ENCODE measurements at places on chromosomes 3 and 15.

GRCh38 chr3:161203485-161204098 lies 17.5 kb upstream of the NMD3 start:
- H3K27ac ChIP-seq, result no peak overlapping the region
- no peak overlapping the region for H3K4me3 ChIP-seq
- H3K27me3 ChIP-seq, result peaks cover 9% of the 10 kb centered on the region
- no peak for DNase-seq
- no peaks in the 10 kb centered on the region for H3K36me3 ChIP-seq

DNA sequence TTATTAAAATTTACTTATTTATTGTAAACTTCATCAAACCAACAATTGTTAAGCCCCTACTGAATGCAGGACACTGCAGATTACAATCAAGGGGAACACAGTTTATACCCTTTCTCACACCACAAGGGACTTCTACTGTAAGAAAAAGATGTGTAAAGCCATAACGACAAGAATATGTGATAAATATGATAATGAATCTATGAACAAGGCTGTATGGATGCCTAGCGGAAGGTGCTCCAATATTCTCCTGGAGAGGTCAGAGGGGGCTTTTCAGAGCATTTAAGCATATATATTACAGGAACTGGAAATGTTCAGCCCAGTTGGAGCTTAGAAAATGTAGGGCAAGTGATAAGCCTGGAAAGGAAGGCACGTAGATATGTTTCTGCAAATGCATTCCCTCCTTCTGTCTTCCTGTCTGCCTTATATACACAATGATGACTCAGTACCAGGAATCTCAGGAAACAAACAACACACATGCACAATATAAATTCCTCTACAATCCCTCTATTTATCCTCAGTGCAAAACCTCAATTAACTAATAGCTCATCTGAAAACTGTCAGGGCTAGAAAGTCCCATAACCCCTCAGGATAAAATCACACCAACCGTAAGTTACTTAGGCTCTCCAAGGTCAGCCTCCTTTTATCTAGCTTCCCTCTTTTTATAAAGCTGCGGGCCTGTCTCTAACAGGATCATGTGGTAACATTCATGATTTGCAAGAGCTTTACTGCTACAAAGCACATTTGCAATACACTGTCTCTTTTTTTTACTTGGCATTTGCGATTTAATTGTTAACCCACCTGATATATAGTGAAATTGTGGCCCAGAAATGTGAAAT lies 393.1 kb downstream of the LPP start:
- peaks cover 5% of the 10 kb centered on the region for H3K4me1 ChIP-seq
- no peak overlapping the region for H3K4me3 ChIP-seq
- peaks cover 12% of the 10 kb centered on the region for H3K36me3 ChIP-seq
- DNase-seq, result no peak
- H3K27me3 ChIP-seq, result no peaks in the 10 kb centered on the region
- H3K27ac ChIP-seq, result no peak overlapping the region

GRCh38 chr15:25652704-25653103 lies 210.4 kb downstream of the ATP10A start:
- no peak overlapping the region for H3K4me3 ChIP-seq
- DNase-seq, result no peak
- no peaks in the 10 kb centered on the region for H3K36me3 ChIP-seq
- H3K27me3 ChIP-seq, result peaks cover 5% of the 10 kb centered on the region
- no peak overlapping the region for H3K27ac ChIP-seq
- H3K4me1 ChIP-seq, result no peaks in the 10 kb centered on the region

GRCh38 chr15:36432161-36432560 lies 147.3 kb upstream of the CDIN1 start:
- H3K4me1 ChIP-seq, result no peaks in the 10 kb centered on the region
- H3K4me3 ChIP-seq, result no peak overlapping the region
- DNase-seq, result no peak
- no peaks in the 10 kb centered on the region for H3K27me3 ChIP-seq
- no peaks in the 10 kb centered on the region for H3K36me3 ChIP-seq

DNA sequence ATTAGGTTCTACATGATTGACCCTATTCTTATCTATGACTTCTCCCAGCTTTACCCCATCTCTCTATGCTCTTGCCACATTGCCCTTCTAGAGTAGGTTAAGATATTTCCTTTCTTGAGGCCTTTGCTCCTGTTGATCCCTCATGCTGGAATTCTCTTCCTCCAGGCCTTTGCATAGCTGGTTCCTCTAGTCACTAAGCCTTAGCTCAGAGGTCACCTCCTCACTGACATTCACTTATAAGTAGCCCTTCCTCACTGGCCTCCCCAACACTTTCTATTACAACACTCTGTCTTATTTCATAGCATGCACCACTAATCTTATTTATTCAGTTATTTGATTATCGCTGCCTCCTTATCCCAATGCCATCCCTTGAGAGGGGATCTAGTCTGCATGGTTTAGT lies 228.4 kb upstream of the COL8A1 start:
- H3K4me3 ChIP-seq, result no peak overlapping the region
- DNase-seq, result no peak
- no peaks in the 10 kb centered on the region for H3K4me1 ChIP-seq
- no peaks in the 10 kb centered on the region for H3K36me3 ChIP-seq

DNA sequence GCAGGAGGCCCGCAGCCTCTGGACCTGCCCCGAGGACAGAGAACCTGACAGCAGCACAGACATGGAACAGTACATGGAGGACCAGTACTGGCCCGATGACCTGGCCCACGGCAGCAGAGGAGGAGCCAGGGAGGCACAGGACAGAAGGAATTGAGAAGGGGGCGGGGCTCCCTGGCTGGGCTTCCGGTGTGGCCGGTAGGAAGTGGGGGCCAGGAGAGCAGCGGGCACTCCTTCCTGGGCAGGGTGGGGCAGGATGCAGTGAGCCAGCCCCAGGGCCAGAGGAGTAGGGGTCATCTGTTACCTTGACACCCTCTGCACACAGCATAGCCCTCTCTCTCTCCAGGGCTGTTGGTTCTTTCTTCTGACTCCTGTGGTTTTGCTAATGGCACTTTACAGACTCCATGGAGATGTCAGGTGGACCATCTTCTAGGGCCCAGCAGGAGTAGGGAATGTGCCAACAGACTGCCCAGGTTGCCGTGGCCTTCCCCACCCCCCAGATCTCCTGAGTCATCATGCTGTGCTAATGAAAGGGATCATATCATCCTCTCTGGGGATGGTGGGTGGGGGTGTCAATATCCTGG lies 8.6 kb upstream of the ISG20 start:
- no peaks in the 10 kb centered on the region for H3K27me3 ChIP-seq
- peaks cover 35% of the 10 kb centered on the region for H3K36me3 ChIP-seq
- peaks cover 42% of the 10 kb centered on the region for H3K4me1 ChIP-seq
- H3K27ac ChIP-seq, result peak overlapping the region; percentile 79
- no peak for DNase-seq

- no peaks in the 10 kb centered on the region for H3K36me3 ChIP-seq
- peaks cover 9% of the 10 kb centered on the region for H3K4me1 ChIP-seq
- H3K4me3 ChIP-seq, result no peak overlapping the region
Observed at GRCh38 chr15:64810497-64811326, 14.7 kb downstream of the PIF1 start.

DNA sequence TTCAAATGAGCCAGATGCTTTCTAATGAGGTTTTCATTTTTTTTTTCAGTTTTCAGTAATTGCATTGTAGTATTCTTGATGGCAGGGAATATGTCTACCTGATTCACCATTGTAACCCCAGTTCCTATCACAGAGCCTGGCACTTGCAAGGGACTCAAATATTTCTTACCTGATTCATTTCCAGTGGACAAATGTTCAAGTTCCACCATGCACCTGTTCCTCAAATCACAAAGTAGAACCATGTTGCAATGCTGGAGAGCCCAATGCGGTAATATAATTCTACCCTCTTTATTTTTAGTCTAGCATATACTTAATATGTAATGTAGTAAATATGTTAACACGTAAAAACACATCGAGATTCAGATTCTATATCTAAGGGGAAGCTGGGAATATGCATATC lies 722.6 kb downstream of the AGBL1 start:
- no peak overlapping the region for H3K27ac ChIP-seq
- no peak for DNase-seq
- no peak overlapping the region for H3K4me3 ChIP-seq
- H3K27me3 ChIP-seq, result no peaks in the 10 kb centered on the region
- no peaks in the 10 kb centered on the region for H3K4me1 ChIP-seq

- no peak overlapping the region for H3K4me3 ChIP-seq
- H3K27me3 ChIP-seq, result peaks cover 7% of the 10 kb centered on the region
- no peak overlapping the region for H3K27ac ChIP-seq
- no peaks in the 10 kb centered on the region for H3K36me3 ChIP-seq
Observed at GRCh38 chr15:100308608-100309007, 33.2 kb downstream of the ADAMTS17 start.

- DNase-seq, result no peak
- peaks cover 22% of the 10 kb centered on the region for H3K27me3 ChIP-seq
- H3K27ac ChIP-seq, result no peak overlapping the region
- peaks cover 11% of the 10 kb centered on the region for H3K4me1 ChIP-seq
- H3K36me3 ChIP-seq, result no peaks in the 10 kb centered on the region
- H3K4me3 ChIP-seq, result no peak overlapping the region
Observed at GRCh38 chr3:55489798-55490132, 2.7 kb upstream of the WNT5A start.

DNA sequence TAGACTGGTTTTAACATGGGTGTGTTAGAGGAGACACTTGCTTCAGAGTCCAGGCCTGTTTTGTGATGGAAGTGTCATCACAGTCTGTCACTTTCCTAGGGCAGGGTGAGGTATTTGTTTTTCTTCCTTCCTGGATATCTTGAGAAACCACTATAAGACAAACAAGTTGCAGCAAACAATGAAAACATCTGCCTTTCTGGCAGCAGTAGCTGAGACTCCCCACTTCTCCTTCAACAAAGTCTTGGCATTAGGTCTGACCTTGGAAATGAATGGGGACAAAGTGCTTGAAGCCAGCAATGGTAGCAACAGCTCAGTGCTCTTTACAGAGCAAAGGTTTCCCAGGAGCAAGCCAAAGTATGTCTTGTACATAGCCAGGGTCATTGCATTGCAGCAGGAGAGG lies 64.6 kb downstream of the CD200 start:
- DNase-seq, result no peak
- H3K27ac ChIP-seq, result no peak overlapping the region
- peaks cover 2% of the 10 kb centered on the region for H3K27me3 ChIP-seq

- no peaks in the 10 kb centered on the region for H3K4me1 ChIP-seq
- peaks cover 2% of the 10 kb centered on the region for H3K27me3 ChIP-seq
- DNase-seq, result no peak
- no peak overlapping the region for H3K27ac ChIP-seq
Observed at GRCh38 chr15:36294359-36294758, 285.1 kb upstream of the CDIN1 start.

DNA sequence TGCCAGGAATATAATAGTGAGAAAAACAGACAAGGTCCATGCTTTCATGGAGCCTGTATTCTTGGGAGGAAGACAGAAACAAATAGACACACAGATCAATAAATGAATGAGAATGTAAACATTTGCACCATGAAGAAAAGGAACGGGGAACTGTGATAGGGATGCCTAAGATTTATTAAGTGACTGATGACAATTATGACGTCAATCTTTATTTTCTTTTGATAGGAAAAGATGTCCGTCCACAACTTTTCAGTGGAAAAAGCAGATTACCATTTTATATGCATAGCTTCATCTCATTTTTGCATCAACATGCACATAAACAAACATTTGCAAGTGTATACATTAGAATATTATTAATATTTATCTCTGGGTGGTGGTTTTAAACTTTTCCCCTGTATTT lies 27.9 kb upstream of the WNT5A start:
- no peaks in the 10 kb centered on the region for H3K4me1 ChIP-seq
- no peak for DNase-seq
- no peak overlapping the region for H3K4me3 ChIP-seq
- H3K27ac ChIP-seq, result no peak overlapping the region
- H3K36me3 ChIP-seq, result no peaks in the 10 kb centered on the region
- peaks cover 4% of the 10 kb centered on the region for H3K27me3 ChIP-seq

DNA sequence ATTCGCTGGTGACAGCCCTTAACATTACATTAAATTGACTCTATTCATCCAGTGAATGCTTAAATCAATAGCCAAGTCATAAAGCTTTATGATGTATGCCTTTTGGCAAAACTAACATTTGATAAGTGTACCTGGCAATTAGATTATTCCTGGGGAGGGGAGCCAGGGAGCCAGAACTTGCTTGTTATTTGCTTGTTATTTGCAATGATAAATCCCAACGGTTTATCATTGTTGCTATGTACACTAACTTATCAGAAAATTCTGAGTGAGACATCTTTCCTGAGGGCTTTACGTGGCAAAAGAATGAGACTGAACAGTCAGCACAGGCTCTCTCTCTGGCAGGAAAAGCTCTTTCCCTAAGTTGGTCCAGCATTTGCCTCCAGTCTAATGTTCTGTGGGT lies 35.8 kb upstream of the FBN1 start:
- DNase-seq, result no peak
- H3K27me3 ChIP-seq, result peaks cover 1% of the 10 kb centered on the region
- H3K4me1 ChIP-seq, result no peaks in the 10 kb centered on the region
- no peak overlapping the region for H3K27ac ChIP-seq

DNA sequence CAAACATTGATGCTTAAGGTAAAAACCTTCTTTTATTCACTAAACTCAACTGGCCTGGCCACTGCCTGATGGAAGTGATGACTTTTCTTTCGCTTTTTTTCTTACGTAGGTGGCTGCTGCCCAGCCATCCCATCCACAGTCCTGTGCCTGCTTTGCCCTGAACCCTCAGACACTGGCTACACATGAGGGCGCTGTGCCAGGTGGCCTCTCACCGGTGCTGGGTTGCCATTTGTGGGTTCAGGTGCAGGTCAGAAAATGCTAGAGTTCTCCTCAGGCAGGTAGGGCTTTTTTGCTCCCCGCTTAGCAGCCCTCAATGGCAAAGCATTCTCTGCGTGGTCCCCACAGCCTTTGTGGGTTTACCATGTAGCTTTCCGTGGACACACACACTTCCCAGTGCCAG lies 88.3 kb upstream of the PRR23E start:
- no peaks in the 10 kb centered on the region for H3K36me3 ChIP-seq
- H3K27ac ChIP-seq, result no peak overlapping the region
- H3K27me3 ChIP-seq, result peaks cover 2% of the 10 kb centered on the region

- peaks cover 25% of the 10 kb centered on the region for H3K27me3 ChIP-seq
- peaks cover 5% of the 10 kb centered on the region for H3K4me1 ChIP-seq
- no peaks in the 10 kb centered on the region for H3K36me3 ChIP-seq
- H3K27ac ChIP-seq, result no peak overlapping the region
- DNase-seq, result no peak
Observed at GRCh38 chr15:70781236-70781635, 17.9 kb upstream of the UACA start.

- H3K4me3 ChIP-seq, result no peak overlapping the region
- no peaks in the 10 kb centered on the region for H3K4me1 ChIP-seq
- H3K36me3 ChIP-seq, result no peaks in the 10 kb centered on the region
- H3K27ac ChIP-seq, result no peak overlapping the region
Observed at GRCh38 chr3:149767720-149768119, 15.4 kb upstream of the COMMD2 start.

GRCh38 chr3:184496933-184497332 lies 64.7 kb upstream of the EPHB3 start:
- H3K4me1 ChIP-seq, result peaks cover 9% of the 10 kb centered on the region
- no peaks in the 10 kb centered on the region for H3K36me3 ChIP-seq
- H3K4me3 ChIP-seq, result no peak overlapping the region
- no peak for DNase-seq
- peaks cover 39% of the 10 kb centered on the region for H3K27me3 ChIP-seq

- H3K27me3 ChIP-seq, result peaks cover 6% of the 10 kb centered on the region
- H3K27ac ChIP-seq, result no peak overlapping the region
- H3K4me1 ChIP-seq, result no peaks in the 10 kb centered on the region
Observed at GRCh38 chr3:46609212-46609721, 3.1 kb upstream of the FAM240A start.

GRCh38 chr3:132262956-132263355 lies 54.3 kb upstream of the ACP3 start:
- no peak for DNase-seq
- H3K4me3 ChIP-seq, result no peak overlapping the region
- peaks cover 10% of the 10 kb centered on the region for H3K27me3 ChIP-seq
- no peaks in the 10 kb centered on the region for H3K4me1 ChIP-seq

GRCh38 chr15:89087161-89087829 lies 961 bp upstream of the ABHD2 start:
- no peak overlapping the region for H3K27ac ChIP-seq
- H3K4me3 ChIP-seq, result no peak overlapping the region
- no peak for DNase-seq
- H3K36me3 ChIP-seq, result no peaks in the 10 kb centered on the region
- peaks cover 28% of the 10 kb centered on the region for H3K4me1 ChIP-seq
